ENCODE measurements at places on chromosomes 3 and 15.

DNA sequence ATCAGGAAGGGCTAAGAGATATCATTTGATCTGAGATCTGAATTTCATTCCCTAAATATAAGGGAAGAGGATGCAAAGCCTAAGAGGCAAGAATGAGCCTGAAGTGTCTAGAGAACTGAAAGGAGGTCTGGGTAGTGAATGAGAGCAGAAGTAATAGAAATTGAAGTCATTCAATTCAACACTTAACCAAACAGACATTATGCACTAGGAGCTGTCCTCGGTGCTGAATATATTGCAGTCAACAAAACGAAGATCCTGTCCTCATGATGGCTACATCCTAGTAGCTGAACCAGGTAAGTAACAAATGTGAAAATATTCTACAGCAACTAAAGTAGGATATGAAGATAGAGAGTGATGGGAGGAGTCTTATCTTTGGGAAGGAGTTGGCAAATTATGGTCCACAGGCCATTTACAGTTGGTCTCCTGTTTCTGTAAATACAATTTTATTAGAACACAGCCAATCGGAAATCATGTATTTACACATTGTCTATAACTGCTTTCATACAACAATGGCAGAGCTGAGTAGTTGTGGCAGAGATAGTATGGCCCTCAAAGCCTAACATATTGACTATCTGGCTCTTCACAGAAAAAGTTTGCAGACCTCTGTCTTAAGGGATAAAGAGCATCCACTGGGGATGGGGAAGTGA lies 192.9 kb upstream of the CADPS start:
- peak; percentile 46 for DNase-seq

GRCh38 chr15:74428442-74428787 lies 5.3 kb downstream of the SEMA7A start:
- DNase-seq: no peak

- DNase-seq: no peak
These were observed 1024.8 kb downstream of the EPHA3 start for GRCh38 chr3:90132197-90132596.

GRCh38 chr15:87538327-87538834 lies 718.2 kb downstream of the NTRK3 start:
- DNase-seq: no peak

DNA sequence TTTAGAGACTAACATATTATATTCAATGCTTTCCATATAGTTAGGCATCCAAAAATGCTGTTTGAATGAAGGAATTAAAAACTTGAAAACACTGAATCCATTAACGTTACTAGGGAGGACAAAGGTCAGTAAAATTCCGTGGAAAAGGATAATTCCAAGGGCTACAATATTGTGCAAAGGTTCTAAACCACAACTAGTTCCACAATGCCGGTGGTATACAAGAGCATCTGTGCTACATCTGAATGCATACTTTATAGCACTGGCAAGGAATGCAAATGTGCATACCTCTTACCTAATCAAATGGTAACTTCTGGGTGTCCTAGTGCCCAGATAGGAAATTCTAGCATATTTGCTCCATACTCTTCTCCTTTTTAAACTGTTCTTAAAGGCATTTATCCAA lies 2.2 kb downstream of the ICE2 start:
- no peak for DNase-seq

GRCh38 chr3:196055683-196056270 lies 26.1 kb downstream of the TFRC start:
- DNase-seq: no peak

- DNase-seq: peak; percentile 76
These were observed 120.1 kb downstream of the ANP32A start for GRCh38 chr15:68700455-68701123.

DNA sequence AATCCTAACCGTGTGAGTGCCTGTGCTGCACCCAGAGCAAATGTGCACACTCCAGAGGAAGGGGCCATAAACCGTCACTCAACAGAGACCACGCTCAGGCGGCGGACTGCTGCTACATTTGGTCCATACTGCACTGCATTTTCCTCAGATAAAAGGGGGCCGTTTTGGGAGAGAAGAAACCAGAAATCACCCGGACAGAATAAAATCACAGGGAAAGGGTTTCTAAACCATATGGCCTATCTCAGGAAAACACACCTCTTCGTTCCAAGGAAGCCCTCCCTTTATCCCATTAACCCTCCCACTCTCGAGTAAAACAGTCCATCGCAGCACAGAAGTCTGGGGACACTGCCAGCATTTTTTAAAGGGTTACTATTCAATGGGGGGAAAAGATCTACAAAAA lies 7.6 kb downstream of the IL17RD start:
- no peak for DNase-seq
